Activated CD8-positive, alpha-beta memory T cell treated with anti-CD3 and anti-CD28 coated beads, Interleukin-2, amount 50 U/mL, for 4 hours (primary cell): ENCODE measurements at places on chromosomes 4 and X.

DNA sequence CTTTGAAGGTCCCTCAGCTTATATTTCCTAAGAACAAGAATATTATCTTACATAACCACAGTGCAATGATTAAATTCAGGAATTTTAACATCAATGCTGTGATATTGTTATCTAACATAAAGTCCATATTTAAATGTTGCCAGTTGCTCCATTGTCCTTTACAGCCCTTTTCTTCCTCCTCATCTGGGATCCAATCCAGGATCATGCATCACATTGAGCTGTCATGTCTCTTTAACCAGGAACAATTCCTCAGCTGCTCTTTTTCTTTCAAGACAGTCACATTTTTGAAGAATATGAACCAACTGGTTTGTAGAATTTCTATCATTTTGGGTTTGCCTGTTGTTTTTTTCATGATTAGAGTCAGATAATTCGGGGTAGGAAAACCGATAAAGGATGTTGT lies 12.0 kb downstream of the TMSB4X start:
- DNase-seq, result no peak

GRCh38 chr4:185255868-185256267 lies 46.5 kb downstream of the SNX25 start:
- no peak for DNase-seq

DNA sequence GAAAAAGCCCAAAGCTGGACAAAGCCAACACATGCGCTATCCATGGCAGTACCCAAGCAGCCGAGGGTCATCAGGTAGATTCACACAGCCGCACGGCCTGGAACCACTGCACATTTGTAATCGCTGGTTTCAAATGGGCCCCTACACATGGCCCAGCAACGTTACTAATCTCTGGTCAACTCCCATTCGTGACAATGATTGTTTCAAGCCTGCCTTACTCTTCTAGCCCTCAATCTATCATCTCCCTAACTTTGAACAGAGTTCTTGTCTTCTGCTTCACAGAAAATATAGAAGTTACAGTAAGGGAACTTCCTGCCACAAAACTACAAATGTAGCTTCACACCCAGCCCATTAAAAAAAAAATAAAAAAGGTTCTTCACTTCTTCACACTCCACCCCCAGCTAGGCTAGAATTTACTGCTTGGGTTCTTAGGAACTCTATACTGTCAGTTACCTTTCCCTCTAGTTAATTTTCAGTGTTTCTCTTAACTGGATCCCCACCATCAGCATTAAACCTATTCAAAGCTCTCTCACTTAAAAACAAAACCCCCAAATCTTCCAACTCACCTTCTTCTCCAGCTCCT lies 24.2 kb downstream of the CASP3 start:
- no peak for DNase-seq

- no peak for DNase-seq
Measured at GRCh38 chr4:56535915-56536314, 30.3 kb downstream of the ARL9 start.

DNA sequence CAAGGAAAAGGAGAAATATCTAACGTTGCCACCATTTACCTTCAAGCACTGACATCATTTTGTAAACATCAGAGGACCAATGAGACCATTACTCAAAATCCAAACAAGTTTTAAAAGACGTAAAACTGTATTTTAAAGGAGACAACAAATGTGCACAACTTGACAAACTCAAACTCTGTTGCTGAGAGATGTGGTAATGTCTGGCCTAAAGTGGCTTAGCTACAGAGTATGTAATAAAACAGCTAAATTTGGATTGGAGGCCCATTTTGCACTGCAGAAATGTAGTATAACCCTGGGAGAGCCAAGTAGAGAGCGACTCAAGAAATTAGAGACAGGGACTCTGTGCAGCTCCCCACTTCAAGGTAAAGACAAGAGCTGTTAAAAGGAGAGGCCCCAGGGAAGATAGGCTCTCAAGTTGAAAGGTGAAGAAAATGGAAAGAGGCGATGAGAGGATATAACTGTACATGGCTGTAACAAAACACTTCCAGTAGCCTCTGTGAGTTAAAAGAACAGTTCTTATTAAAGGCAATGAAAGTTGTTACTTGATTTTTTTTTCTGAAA lies 20.3 kb downstream of the UNC5C start:
- DNase-seq, result no peak

DNA sequence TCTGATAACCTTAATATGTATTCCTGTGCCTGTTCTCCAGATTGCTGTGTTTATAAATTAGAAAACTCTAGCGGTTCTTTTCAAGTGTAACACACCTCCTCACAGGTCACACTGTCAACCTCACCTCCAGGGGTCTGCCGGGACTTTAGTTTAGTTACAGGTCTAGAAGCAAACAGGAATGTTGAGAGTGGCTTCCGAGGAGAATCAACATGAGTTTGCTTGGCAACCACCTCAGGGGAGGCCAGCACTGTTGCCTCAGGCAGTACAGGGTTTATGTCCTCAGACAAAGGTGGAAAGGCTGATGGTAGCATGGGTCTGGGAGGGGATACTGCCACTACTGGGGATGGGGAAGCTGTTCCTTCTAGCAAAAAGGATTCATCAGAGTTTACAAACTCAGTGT lies 438.0 kb downstream of the DTHD1 start:
- DNase-seq, result no peak

GRCh38 chrX:87236830-87237440 lies 280.7 kb upstream of the KLHL4 start:
- no peak for DNase-seq

DNA sequence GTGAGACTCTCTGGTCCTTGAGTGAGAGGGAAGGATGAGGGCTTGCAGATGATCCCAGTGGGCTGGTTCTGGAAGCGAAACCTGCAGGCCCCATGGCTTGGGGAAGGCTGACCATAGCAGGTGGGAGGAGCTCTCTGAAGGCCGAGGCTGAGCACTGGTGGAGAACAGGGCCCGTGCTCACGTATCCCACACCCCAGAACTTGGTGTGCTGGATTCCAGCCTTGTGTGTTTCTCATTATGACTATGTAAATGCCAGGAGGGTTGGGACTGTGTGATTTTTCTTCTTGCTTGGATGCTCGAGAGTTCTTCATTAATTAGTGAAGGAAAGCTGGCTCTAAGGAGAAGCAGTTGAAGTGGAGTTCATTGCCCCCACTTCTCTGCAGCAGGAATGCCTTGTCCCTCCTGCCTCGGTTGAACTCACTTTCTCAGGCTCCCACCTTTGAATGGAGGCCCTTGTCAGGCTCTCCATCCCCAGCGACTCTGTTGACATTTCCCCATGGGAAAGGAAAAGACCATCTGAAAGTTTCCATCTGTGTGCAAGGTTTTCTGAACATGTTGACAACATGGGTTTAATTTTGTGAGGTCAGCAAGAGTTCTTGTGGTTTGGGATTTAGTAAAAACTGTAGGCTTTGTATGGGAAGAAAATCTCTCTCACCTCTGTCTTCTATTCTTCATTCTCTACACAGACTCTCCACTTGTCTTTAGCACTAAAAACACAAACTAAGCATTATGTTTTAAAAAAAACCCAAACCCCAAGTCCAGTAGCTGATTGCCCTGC lies 57.7 kb downstream of the TBL1X start:
- DNase-seq, result no peak

GRCh38 chr4:36159208-36159607 lies 85.1 kb downstream of the ARAP2 start:
- no peak for DNase-seq

GRCh38 chr4:74738464-74739143 lies 55.7 kb downstream of the BTC start:
- no peak for DNase-seq

- DNase-seq, result no peak
Measured at GRCh38 chr4:97121493-97121892, 1021.8 kb downstream of the STPG2 start.

GRCh38 chrX:133888984-133889383 lies 96.4 kb downstream of the GPC3 start:
- DNase-seq, result no peak

- DNase-seq, result no peak
Measured at GRCh38 chr4:4873203-4873602, 13.7 kb downstream of the MSX1 start.

GRCh38 chr4:180356766-180357165 lies 1886.4 kb upstream of the TENM3 start:
- no peak for DNase-seq

- DNase-seq, result no peak
Measured at GRCh38 chrX:44152852-44153251, 179.7 kb upstream of the NDP start.

DNA sequence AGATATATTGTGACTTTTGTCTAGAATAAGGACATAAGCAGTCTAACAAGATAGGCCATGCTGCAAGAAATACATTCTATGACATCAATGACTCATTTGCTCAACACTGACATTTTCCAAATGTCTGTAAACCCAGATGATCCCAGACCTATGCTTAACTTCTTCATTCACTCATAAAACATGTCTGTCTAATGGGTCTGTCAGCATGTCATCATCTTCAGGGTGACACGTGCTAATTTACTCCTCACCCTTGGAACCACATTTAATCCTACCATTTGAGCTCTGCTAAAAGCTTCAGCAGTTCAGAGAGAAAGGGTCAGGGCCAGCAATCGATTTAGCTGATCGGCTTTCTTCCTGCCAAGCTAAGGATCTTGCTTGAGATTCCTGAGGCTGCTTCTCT lies 109.4 kb upstream of the MAP3K15 start:
- no peak for DNase-seq

DNA sequence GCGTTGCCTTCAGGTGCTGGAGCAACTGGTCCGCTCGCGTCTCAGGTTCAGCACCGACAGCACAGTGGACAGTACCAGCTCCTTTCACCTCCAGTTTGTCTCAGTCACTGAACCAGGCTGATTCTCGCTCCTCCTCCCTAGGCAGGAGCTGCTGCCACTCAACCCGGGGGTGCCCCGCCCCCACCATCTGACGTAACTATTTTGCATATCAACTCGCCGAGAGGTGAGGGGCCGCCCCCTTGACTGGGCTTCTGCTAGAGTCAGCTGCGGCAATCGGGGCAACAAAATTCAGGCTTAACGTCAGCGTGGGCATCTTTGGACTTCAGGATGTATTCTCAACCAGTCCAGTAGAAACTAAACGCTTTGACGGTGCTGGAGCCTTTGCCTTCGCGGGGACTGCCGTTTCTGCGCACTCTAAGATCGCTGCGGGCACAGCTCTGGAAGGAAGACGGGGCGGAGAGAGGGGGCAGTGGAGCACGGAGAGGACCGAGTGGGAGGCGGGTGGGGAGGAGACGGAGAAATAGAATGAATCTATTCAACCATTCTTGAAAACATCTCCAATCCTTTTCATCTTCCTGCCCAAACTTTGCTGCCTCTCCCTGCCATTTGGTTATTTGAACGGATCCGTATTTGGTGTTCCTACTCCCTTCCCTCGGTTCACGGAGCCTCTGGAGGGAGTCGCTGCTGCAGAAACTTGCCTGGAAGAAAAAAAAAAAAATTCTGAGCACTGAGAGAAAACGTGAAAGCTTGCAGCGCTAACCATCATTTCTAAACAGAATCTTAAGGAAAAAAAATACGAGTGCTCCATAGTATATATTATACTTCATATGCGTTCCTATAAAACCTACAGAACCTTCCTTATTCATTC lies at the start of gene FSTL5:
TSS of gene FSTL5 (minus strand) at position 109 of the 868 bp plus-strand sequence. CDS start 52,604 bp downstream, outside the sequence.
- no peak for DNase-seq

- DNase-seq, result no peak
Measured at GRCh38 chr4:128525387-128525786, 237.8 kb upstream of the PGRMC2 start.

GRCh38 chr4:65661471-65661870 lies 8.8 kb downstream of the EPHA5 start:
- DNase-seq, result no peak

- DNase-seq, result no peak
Measured at GRCh38 chr4:159446266-159446976, 343.5 kb downstream of the RAPGEF2 start.

GRCh38 chr4:83062739-83063138 lies 27.8 kb downstream of the COPS4 start:
- DNase-seq, result no peak

GRCh38 chr4:26105337-26105736 lies 191.3 kb downstream of the SMIM20 start:
- DNase-seq, result no peak
